ENCODE measurements at places on chromosomes 3 and 15.

DNA sequence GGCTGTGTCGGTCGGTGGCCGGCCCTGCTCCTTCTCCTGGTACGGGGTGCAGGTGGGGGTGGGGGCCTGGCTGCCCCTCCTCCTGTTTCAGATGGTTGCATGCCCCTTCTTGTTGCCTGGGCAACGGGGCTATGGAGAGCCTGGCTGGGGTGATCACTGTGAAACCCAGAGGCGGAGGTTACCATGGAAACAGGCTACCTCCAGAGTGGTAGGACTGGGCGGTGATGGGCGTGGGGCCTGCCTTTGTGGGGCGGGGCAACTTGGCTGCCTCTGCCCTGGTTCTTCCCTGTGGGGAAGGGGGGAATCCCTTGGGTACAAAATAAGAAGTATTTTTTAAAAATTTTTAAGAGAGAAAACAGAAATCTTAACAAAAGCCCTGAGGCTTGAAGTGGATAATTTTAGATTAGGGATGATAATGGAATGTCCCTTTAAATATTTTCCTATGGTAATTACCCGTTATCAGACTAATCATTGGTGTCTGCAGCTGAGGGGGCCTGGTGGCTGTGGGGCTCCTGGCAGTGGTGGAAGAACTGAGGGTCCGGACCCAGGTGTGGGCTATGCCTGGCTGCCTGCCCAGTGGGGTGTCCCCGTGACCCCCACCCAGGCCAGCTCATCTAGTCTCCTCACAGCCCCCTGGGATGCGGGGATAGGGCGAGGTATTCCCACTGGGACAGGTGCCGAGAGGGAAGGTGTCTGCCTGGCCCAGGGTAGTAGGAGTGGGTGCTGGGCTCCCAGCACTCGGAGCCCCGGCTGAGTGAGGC, 32.5 kb downstream of the PLXNA1 start:
- DNase-seq = peak; percentile 54

- DNase-seq = no peak
Measured at GRCh38 chr3:157285141-157285540, 125.2 kb upstream of the CCNL1 start.

GRCh38 chr3:12158387-12159226, at the start of gene TIMP4:
Gene TIMP4, minus strand, starts transcription at chr3:12158912. Its CDS starts 72 bp downstream, at chr3:12158840.
- DNase-seq = no peak

GRCh38 chr15:64989416-64990167, at the start of gene SPG21:
Gene SPG21, minus strand, starts transcription at chr15:64989914. Its CDS starts 6,345 bp downstream, at chr15:64983569.
- peak; percentile 92 for DNase-seq

- DNase-seq = no peak
Measured at GRCh38 chr15:27258287-27258686, 287.3 kb downstream of the GABRG3 start.

DNA sequence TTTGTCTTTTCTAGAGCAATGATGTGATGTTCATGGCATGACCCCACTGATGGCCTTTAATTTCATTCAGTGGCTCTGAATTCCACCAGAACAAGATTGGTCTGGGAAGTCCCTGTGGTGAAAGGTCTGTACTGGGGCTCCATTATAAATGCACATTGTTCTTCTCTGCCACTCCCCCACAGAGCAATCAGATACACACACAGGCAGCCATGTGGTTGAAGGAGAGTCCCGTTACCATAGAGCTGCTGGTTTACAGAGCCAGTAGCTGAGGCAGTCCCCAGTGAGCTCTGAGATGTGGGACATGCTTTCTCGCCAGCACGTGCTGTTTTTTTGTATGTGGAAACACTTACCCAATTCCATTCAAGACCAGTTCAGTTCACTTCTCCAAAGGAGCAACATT, 172.7 kb upstream of the TRIM42 start:
- no peak for DNase-seq

- no peak for DNase-seq
Measured at GRCh38 chr3:37811625-37812498, 49.8 kb upstream of the CTDSPL start.
